SW 1271 (cell line): ENCODE measurements at places on chromosomes 1 and 21.

DNA sequence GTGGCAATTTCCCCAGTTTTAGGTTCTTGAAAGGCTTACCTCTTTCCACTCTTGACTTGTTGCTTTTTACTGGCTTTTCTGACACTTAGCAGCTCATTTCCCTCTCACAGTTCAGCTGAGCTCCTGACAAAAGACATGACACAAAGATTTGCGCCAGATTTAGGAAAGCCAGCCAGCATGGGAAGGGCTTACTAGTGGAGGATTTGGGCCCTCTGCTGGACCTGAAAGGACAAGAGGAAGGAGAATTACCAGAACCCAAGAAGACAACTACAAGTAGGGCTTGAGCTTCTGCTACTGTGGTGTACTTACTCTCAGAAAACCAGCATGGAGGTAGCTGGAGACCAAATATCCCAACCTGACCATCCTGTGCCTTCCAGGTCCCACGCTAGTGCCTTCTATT is 784.5 kb downstream of the BRINP3 start:
- DNase-seq: no peak

GRCh38 chr21:44370027-44370735 is 16.8 kb downstream of the TRPM2 start:
- DNase-seq: no peak

GRCh38 chr1:38744452-38745350 is 114.9 kb downstream of the RRAGC start:
- no peak for DNase-seq

- no peak for DNase-seq
Measured at GRCh38 chr1:221279146-221279545, 399.9 kb downstream of the HLX start.

GRCh38 chr21:41589131-41589530 is 81.2 kb upstream of the TMPRSS2 start:
- no peak for DNase-seq

GRCh38 chr1:119910618-119911017 is 14.3 kb upstream of the ADAM30 start:
- no peak for DNase-seq

DNA sequence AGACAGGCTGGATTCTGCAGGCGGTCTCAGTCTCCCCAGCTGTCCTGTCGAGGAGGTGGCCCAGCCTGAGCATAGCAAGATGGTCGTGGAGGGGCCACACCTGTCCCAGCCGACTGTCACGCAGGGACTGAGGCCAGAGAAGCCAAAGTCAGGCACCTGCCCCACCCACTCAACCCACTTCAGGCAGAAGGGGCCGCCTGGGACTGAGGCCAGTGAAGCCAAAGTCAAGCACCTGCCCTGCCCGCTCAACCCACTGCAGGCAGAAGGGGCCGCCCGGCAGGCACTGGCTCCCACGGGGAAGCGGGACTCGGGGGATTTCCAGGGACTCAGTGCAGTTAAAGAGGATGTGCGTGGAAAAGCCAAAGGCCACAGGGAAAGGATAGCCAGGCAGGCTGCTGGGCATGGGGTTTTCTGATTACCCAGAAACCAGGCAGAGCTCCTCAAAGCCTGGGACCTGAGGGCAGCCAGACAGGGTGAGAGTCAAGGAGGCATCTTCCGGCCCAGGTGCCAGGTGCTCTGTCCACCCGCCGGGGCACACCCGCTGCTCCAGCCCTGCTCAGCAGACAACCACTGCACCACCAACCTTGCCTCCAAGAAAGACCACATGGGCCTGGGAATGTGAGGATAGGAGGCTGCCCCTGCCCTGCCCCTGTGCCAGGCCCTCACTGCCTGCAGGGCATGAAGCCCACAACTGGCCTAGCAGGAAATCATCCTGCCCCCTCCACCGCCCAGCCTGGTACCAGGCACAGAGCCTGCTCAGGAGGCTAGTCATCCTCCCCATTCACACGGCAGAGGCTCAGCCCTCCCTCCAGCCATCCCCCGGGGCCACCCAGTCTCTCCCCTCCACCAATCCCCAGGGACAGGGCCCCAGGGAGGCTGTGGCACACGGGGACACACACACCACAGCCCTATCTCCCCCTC is 41.0 kb downstream of the MEGF6 start:
- no peak for DNase-seq

DNA sequence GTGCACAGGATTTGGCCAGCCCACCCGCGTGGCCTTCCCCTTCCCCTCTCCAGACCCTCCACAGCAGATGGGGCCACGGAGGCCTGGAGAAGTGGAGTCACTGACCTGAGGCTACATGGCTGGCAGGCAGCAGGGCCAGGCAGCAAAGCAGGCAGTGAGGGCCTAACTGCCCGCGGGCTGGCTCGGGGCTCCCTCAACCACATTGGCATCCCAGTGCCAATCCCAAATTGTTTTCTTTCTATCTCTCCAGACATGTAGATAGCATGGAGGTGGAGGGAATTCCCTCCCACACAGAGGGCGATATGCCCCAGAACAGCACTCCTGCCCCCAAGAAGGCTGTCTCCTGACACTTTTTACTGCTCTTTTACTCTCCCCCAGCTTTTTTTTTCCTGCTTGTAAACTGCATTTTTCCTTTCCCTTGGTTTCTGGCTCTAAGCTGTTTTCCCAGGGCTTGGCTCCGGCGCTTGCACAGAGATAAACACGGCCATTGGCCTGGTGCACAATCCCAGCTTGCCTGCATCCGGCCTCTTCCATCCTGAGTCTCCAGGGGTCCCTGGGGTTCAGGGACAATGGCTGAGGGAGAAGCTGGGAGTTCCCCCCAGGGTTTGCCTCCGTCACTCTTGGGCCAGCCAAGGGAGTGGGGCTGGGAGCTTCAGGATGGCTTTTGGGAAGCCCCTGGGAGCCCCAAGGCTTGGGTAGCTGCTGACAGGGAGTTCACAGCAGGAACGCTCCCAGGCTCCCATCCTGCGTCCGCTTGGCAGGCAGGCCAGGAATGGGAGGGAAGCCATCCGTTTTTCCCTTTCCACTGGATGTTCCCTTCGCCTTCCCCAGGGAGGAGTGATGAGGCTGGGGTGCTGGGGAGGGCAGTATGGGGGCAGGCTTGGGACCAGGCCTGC is 7.0 kb downstream of the EPHX1 start:
- no peak for DNase-seq

DNA sequence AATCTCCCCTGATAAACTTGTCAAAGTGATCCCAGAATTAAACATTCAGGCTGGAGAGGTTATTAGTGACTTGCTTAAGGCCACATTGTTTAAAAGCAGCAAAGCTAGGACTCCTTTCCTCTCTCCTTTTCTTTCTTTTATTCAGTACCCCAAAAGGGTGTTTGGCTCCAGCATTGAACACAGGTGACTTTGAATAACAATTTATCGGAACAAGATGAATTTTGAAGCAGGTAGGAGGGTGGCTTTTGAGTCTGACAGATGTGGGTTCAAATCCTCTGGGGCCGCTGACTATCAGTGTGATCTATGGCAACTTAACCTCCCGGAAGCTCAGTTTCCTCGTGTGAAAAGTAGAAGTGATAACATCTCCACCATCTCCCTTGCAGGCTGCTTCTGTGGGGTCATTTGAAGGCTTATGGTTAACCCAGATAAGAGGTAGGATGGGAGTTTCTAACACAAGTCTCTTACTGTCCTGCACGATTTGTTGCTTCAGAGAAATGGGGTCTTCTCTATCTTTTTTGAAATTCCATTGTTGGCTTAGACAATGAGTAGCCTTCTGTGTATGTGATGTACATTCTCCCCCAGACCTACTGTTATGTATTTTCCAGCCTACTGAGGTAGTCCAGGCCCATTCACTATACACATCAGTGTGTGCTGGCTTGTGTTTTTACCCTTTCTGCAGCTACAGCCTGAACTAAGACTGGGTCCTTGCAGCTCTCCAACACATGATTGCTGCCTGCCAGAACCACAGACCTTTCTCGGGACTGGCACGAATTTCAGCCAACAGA is 29.0 kb downstream of the JUN start:
- DNase-seq: no peak

DNA sequence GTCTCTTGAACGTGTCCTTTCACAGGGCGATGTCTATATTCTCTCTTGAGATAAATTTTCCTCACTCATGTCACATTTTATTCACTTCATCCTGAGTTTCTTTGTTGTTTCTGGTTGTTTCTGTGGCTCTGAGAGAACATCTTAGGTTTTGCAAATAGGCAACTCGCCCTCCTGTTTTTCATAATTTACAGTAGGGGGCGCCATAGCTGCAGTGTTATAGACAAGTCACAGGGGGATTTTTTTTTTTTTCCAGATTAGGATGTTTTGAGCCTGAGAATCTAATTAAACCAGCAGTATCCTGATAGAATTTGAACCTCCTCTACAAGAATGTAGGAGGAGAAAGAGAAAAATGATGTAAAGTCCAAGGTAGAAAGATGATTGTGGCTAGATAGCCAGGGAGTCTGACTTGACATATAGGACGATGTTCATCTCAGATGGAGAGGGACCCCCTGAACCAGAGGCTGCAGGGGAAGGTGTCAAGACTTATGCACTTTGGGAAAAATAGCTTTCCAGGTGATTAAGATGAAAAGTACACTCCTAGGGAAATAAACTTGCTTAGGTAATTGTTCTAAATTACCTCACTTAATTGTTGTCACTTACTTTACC is 76.3 kb downstream of the ZP4 start:
- DNase-seq: no peak
